Mammary epithelial cell (primary cell): ENCODE measurements at places on chromosomes 3 and 15. TPM values are rescaled to one million over a fixed set of nuclear protein-coding genes. Genes with fewer than 3 reads are reported as not detected.

The CLDN11 gene
- total RNA-seq: 0.21 TPM in 1 of 2 replicates, not detected in the other

The KCNAB1 gene
- 0.71 and 0.80 TPM in 2 replicates for total RNA-seq

The NTRK3 gene
- total RNA-seq: not detected in 2 replicates

The PROS1 gene
- total RNA-seq: 80.2 TPM

The LRRC31 gene
- not detected in 2 replicates for total RNA-seq

The C3orf18 gene
- total RNA-seq: 0.80 and 1.0 TPM in 2 replicates

The PPM1L gene
- total RNA-seq: 0.96 and 1.1 TPM in 2 replicates

The CPNE4 gene
- 1.7 and 2.4 TPM in 2 replicates for total RNA-seq

The SAMMSON gene
- total RNA-seq: not detected

The MME gene
- total RNA-seq: 22.5 and 32.2 TPM in 2 replicates

The MRPS11 gene
- total RNA-seq: 59.5 and 60.2 TPM in 2 replicates

The ZBTB38 gene
- 110 TPM for total RNA-seq
